ENCODE measurements at places on chromosomes 11 and 22. TPM values are rescaled to one million over a fixed set of nuclear protein-coding genes. Genes with fewer than 3 reads are reported as not detected.

OR56B1 gene
- total RNA-seq: not detected

DNA sequence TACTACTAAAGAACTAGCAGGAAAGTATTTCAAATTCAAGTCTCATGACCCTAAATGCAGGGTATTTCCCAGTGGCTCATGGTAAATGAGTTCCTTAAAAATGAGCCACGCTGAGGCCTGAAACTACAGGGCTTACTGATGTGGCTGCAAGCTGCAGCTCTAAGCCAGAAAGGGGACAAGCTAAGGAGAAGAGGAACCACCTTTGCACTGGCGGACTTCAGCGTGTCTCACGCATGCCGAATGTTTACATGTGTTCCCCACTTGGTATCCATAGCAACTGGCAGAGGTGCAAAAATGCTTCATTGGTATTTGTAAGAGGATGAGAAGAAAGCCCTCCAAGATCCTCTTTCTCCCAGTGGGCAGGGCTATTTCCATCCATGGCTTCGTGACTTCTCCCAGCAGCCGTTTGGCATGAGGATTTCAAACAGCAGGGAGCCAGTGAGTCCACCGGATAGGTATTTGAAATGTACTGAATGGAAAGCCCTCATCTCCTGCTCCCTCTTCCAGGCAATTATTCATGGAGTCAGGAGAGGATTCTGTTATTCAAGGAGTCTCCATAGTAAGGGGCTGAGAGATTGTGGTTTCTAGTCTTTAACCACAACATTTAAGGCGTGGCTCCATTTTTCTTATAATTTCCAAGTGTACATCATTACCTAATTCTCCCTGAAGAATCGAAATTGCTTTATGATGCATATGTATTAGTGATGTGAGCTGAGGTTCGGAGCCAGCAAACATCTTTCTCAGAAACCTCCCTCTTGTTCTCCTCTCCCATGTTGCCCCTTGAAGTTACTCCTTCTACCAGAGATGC lies 55.3 kb upstream of the CD44 start:
- no peak overlapping the region for H3K4me3 ChIP-seq
- no peaks in the 10 kb centered on the region for H3K27me3 ChIP-seq
- H3K4me1 ChIP-seq: peaks cover 11% of the 10 kb centered on the region
- H3K27ac ChIP-seq: peak overlapping the region; percentile 82
- no peaks in the 10 kb centered on the region for H3K36me3 ChIP-seq

- H3K4me1 ChIP-seq: no peaks in the 10 kb centered on the region
- H3K36me3 ChIP-seq: no peaks in the 10 kb centered on the region
- DNase-seq: no peak
- H3K27me3 ChIP-seq: no peaks in the 10 kb centered on the region
Observed at GRCh38 chr11:46015941-46016340, 93.5 kb downstream of the LARGE2 start.

GRCh38 chr11:70073871-70074371 lies 4.2 kb upstream of the ANO1 start:
- H3K27me3 ChIP-seq: no peaks in the 10 kb centered on the region

All from uterus (tissue), 4 donors.